Renal pelvis (tissue), 12 donors: ENCODE measurements at places on chromosomes 3 and 15.

DNA sequence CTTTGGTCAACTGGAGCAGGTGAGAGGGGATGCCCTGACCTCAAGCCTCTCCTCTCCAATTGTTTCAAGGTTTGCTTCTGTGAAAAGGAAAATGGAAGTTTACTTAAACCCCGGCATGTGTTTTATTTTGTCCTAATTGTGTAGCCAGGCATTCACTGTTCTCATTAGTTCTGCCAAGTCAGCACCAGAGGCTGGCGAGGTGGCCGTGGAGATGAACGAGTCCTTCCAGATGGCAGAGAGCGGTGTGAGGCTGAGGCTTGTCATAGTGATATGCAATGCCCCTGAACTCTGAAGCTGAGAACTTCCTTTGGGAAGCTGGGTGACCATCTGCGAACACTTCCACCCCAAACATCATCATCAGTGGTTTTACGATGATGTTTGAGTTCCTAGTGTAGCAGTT, 199.6 kb downstream of the TJP1 start:
- DNase-seq, result no peak

- no peak for DNase-seq
Observed at GRCh38 chr15:84781495-84781894, 33.1 kb downstream of the ZNF592 start.

DNA sequence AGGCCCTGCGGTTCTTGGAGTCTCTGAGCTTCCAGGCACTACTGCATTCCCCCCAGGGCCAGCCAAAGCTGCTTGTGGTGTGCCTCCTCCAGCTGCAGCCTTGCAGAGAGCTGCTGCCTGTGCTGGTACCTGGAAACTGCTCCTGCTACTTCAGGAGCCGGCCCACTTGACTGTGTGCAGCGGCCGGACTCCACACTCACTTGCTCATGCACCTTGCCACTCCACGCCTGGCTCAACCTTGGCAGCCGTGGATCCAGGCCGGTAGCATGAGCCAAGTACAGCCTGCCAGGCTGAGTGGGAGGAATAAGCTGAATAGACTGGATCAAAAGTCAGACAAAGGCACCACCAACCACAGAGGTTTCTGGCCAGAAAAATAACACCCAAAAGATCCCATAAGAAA, 169.7 kb downstream of the TJP1 start:
- no peak for DNase-seq

DNA sequence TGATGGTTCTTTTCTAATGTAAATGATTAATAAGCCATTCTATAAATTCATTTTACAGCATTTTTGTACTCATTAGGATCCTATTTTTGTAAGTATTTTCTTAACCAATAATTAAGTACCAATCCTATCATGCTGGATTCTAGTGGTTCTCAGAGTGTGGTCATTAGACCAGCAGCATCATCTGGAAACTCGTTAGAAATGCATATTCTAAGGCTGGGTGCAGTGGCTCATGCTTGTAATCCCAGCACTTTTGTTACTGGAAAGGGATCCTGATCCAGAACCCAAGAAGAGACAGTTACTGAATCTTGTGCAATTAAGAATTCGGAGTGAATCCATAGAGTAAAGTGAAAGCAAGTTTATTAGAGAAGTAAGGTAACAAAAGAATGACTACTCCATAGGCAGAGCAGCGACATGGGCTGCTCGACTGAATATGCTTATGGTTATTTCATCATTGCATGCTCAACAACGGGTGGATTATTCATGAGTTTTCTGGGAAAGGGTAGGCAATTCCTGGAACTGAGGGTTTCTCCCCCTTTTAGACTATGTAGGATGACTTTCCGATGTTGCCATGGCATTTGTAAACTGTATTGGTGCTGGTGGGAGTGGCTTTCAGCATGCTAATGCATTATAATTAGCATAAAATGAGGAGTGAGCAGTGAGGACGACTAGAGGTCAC, 9.9 kb upstream of the CEMIP start:
- DNase-seq, result no peak

- no peak for DNase-seq
Observed at GRCh38 chr3:123067689-123068600, 1.1 kb downstream of the PDIA5 start.

- DNase-seq, result peak; percentile 62
Observed at GRCh38 chr3:149299938-149300801, 33.3 kb downstream of the TM4SF18 start.

- DNase-seq, result no peak
Observed at GRCh38 chr3:27110020-27110419, 259.2 kb downstream of the NEK10 start.

GRCh38 chr3:153438271-153438670, 276.2 kb downstream of the RAP2B start:
- DNase-seq, result no peak

- DNase-seq, result no peak
Observed at GRCh38 chr3:192170659-192171058, 556.7 kb downstream of the FGF12 start.

- no peak for DNase-seq
Observed at GRCh38 chr3:180749322-180749721, 70.0 kb upstream of the CCDC39 start.

- no peak for DNase-seq
Observed at GRCh38 chr3:188236271-188236670, 82.3 kb downstream of the LPP start.

- no peak for DNase-seq
Observed at GRCh38 chr3:24086206-24086605, 141.1 kb downstream of the NR1D2 start.

GRCh38 chr3:71048948-71049347, 534.6 kb downstream of the FOXP1 start:
- no peak for DNase-seq

DNA sequence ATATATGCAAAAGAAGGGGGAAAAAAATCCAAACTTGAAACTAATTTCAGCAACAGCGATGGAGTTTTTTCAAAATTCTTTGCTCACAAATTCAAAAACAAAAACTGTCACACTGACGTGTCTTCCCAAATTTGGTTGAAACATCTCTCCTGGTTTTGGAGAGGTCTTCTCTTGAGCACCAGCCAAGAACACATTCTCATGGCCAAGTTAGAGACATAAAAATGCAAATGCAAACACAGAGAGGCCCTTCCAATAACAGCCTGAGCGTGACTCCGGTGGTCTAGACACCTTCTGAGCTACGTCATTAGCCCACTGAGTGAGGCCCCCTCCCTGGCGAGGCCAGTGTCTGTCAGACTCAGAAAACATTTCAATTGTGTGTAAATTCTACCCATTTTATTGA, 436.0 kb upstream of the PROK2 start:
- DNase-seq, result no peak

GRCh38 chr15:81268881-81269601, 54.9 kb downstream of the STARD5 start:
- no peak for DNase-seq

DNA sequence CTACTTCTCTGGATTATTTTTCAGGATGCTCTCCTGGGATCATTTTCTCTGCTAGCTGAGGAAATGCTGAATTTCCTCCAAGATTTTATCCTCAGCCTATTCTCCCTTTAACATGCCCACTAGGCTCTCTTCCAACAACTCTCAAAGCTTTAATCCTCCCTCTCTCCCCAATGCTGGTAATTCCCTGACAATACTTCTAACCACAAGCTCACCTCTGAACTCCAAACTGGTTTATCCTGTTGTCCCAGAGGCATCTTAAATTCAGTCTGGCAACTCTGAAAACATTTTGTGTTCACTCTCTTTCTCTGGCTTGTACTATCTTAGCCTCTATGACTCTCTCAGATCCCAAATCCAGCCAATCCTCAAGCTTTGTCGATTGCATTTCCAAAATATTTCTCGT, 490.3 kb downstream of the MECOM start:
- DNase-seq, result no peak

GRCh38 chr3:179196098-179196497, 47.9 kb downstream of the PIK3CA start:
- no peak for DNase-seq

GRCh38 chr3:66443118-66443803, 57.6 kb downstream of the LRIG1 start:
- no peak for DNase-seq

GRCh38 chr15:62958528-62959363, 83.8 kb upstream of the TPM1 start:
- DNase-seq, result peak; percentile 66

GRCh38 chr3:9222049-9222448, 27.4 kb downstream of the SRGAP3 start:
- DNase-seq, result no peak

DNA sequence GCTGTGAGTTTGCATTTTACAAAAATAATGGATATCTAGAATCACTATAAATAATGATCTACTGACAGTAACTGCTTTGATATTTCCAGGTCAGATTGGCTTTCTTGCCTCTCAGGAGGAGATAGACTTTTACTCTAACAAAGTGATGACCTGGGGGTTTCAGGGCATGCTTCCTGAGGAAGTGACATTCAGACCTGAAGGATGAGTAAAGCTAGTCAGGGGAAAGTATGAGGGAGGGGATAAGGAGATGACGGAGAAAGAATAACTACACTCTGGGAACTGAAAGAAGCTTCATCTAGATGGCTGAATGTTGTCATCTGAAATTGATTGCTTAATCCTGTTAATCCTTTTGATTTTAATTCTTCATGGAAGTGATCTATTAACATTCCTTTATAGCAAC, 32.2 kb downstream of the ARMC8 start:
- DNase-seq, result no peak

- DNase-seq, result peak; percentile 46
Observed at GRCh38 chr3:28575746-28576613, 227.4 kb upstream of the AZI2 start.

DNA sequence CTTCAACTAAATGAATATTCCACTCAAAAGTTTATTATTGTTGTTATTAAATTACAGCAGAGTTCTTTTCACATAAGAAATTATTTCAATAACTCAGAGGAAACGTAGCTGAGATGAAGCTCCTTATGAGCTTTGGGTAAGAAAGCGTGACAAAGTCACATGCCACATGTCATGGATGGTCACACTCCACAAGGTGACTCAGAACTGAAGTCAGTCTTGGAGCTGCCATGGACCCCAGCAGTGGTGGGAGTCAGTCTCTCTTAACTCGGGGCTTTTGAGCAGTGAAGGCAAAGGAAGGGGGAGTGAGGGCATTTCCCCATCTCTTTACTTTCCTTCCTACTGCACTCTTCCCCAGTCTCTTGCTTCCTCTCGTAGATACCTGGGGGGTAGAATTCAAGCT, 87.5 kb upstream of the FAM3D start:
- no peak for DNase-seq

DNA sequence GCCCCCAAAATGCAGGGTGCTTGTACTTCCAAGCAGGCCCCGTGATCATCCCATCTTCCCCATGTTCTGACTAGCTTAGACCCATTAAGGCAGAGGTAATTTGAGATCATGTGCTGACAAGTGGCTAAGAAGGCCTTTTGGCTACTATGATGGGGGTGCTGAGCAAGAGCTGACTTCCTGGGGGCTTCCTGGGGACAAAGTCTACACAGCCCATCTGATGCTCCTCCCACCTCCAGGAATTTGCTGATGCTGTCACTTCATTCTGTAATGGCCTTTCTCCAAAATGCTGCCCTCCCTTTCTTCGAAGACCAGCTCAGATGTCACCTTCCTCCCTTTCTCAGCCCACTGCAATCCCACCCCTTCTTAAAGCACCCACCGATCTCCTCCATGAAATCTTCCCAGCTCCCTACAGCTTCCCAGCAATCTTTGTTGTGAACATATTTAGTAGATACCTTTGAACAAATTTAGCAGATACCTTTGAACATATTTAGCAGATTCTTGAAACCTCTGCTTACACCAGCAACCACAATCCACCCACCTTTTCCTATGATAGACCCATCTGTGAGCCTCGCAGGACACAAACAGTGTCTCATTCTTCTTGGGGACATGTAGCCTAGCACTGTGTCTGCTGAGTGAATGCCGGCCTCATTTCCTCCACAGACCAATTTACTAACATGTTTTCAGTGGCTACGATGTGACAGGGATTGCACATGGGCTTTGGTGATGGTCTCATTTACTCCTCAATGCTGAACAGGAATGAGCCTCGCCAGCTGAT, 223.3 kb downstream of the EPHB1 start:
- DNase-seq, result no peak

GRCh38 chr15:74866090-74866489, 7.1 kb downstream of the SCAMP2 start:
- DNase-seq, result no peak

DNA sequence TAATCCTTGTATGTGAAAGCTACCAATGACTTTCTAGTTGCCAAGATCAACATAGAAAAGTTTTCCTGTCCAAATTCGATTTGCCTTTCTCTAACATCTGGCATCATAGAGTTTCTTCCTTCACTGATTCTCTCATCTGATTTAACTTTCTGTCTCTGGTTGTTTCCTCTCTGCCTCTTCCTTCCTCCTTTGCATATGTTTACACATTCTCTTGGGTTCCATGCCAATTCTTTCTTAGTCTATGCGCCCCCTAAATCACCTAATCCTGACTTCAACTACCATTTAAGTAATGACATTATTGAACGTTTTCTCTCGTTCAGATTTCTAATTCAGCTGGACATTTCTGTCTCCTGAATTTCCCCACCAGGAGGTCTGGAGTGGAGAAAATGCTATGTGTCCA, 561.9 kb upstream of the TGFBR2 start:
- no peak for DNase-seq

GRCh38 chr3:169965562-169966427, 812 bp upstream of the SEC62 start:
- no peak for DNase-seq

- DNase-seq, result peak; percentile 86
Observed at GRCh38 chr3:184338511-184338945, 1.1 kb downstream of the FAM131A start.

DNA sequence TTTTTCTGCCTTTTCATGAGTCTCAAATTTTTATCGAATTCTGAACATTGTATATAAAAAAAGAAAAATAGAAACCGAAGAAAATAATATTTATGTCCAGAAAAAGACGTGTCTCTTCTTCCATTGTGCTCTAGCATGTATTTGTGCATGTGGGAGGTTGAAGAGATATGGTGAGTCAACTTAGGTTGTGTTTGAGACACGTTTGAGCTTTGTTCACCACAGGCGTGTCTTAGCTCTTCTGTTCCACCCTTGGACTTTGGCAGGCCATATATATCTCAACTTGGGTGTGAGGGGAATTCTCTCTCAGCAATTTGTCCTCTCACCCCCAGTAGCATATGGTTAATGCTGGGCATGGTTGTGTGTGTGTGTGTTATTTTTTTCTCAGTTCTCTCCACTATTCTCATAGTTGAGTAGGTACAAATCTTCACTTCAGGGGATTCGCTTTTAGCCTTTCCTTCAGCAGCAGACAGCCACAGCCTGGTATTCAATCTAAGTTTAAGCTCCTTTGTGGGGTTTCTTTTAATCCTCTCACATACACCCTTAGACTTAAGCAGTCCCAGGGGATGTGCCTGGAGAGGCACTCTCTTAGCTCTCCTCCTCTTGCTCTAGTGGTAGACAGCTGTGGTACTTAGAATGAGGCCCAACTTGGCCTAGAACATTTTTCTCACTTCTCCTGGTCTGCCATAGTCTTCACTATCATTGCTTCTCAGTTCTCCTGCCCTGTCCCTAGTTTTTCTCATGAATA, 286.5 kb upstream of the RBMS3 start:
- no peak for DNase-seq

DNA sequence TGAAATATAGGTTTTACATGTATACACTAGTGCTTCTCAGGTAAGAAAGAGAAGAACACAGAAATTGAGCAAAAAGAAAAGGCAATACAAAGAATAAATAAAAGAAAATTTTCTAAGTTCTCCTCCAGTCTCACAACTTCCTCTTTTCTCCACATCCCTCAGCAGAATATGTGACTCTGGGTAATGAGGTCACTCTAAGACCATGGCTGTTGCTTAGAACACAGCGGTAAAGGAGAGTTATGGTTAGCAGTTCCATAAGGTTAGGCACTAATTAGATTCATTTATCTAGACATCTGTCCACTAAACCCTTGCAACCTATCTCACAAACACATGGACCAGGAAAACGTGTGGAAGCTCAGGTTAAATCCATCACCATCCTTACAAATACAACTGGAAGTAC, 47.9 kb downstream of the IGSF11 start:
- no peak for DNase-seq
